WTC11 (cell line): ENCODE measurements at places on chromosomes 3 and 15. TPM values are rescaled to one million over a fixed set of nuclear protein-coding genes. Genes with fewer than 3 reads are reported as not detected.

The SERINC4 gene
- total RNA-seq, result 0.09 to 0.16 TPM in 2 of 3 replicates, not detected in the other

The ADAMTS7 gene
- 66.5 to 70.3 TPM (median 67.1 TPM) in 3 replicates for total RNA-seq

The OR5K2 gene
- not detected in 3 replicates for total RNA-seq

The DOCK3 gene
- 5.2 to 5.6 TPM (median 5.5 TPM) in 3 replicates for total RNA-seq

The SERPINI2 gene
- total RNA-seq, result 0.32 to 0.37 TPM in 2 of 3 replicates, not detected in the other

The CHDH gene
- 9.5 to 11.7 TPM (median 10.6 TPM) in 3 replicates for total RNA-seq
